ENCODE measurements at places on chromosomes 12 and 14.

- DNase-seq = no peak
These were observed 471.7 kb upstream of the SYT1 start for GRCh38 chr12:78392918-78393317.

- DNase-seq = no peak
These were observed 51.0 kb downstream of the SCFD1 start for GRCh38 chr14:30673071-30673470.

DNA sequence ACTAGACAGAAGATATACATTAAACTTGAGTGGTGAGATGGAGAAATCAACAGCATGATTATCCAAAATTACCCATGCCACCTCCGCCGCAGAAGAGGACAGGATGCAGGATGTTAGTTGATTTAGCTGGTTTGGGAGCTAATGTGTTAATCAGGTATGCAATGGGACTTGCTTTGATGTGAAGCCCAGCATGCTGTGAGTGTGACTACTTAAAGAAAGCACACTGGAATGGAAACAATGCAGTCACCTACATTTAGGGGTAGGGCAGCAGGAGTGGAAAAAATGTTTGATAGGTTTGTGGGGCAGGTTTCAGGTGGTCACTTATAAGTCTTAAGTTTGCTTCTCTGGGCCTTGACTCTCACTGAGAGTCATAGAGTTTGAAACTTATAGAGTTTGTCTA is 170.0 kb upstream of the DAAM1 start:
- DNase-seq = no peak

DNA sequence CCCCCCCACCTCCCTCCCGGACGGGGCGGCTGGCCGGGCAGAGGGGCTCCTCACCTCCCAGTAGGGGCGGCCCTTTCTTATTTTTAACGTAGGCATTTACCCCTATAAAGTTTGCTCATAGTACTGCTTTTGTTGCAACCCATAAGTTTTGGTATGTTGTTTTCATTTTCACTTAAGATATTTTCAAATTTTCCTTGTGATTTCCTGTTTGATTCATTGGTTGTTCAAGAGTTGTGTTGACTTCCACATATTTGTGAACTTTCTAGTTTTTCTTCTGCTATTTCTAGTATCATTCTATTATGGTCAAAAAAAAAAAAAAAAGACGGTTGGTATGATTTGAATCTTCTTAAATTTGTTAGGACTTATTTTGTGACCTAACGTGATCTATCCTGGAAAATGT is 6.5 kb downstream of the NOXRED1 start:
- DNase-seq = no peak

- no peak for DNase-seq
These were observed 1.8 kb downstream of the B3GNT4 start for GRCh38 chr12:122205053-122205925.

DNA sequence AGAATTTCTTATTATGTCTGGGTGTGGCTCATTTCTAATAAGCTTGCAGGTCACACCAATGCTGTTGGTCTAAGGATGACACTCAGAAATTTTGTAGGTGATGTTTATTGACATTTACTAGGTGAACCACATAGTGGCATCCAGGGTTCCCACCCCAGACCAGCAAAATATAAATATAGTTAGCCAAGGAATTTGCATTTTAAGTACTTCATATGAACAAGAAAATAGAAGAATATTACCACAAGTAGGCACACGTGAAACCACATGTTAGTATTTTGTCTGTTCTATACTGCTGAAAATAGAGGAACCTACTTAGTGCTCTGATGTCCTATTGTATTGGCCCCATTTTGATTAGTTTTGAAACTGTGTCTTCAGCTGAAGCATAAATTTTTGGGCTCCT is 71.1 kb downstream of the USP15 start:
- no peak for DNase-seq

DNA sequence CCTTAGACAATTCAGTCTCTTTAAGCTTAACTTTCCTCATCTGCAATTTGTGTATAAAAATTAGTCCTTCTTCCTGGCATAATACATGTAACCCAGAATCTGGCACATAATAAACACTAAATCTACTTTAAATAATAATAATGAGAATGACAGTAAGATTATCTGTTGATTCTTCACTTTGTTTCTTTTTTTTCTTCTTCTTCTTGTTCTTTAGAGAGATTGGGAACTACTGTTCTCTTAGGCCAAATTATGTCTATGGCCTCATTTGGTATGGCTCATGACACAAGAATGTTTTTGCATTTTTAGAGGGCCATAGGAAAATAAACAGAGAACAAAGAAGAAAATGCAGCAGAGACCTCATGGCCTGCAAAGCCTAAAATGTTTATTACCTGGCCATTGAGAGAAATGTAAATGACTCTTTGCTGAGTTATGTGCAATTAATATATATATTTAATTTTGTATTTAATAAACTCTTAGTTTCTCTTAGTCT is 275.8 kb downstream of the SLC6A15 start:
- DNase-seq = no peak

- no peak for DNase-seq
These were observed 87.0 kb downstream of the DAD1 start for GRCh38 chr14:22502007-22502406.

GRCh38 chr12:116420227-116420880 is 138.8 kb upstream of the MAP1LC3B2 start:
- no peak for DNase-seq

GRCh38 chr12:104423809-104424208 is 32.9 kb upstream of the CHST11 start:
- no peak for DNase-seq

DNA sequence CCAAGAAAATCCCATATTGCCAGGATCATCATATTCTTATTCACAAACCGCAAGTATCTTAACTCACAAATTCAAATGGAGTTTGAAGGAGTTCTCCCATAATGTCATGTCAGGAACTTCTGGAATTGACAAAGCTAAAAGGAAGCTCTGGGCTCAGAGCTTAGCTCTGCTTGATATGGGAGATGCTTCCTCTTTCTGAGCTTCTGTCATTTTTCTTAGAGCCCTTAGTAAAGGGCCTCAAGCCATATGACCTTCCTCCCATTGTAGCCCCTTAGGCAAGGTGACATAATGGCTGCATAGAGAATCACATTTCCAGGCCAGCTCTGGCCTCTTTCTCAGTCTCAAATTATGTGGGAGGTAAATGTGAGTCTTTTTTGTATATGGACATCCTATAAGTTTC is 40.9 kb downstream of the SLC4A8 start:
- DNase-seq = no peak

DNA sequence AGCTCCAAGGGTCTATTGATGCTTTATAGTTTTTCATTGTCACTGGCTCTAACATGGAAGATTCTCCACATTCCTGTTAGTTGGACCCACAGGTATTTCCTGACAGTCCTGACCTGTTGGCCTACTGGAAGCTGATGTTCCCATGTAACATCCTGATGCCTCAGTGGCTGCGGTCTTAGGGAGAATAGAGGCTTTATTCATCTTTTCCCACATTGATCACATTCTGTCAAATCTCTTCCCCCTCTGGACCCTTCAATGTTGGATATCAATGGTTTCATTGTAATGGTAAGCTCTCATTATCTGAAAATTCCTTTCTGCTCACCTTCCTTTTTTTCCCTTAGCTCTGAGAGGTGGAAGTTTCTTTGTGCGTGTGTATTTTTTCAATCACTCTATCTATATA is 280.9 kb upstream of the TBX3 start:
- no peak for DNase-seq

- no peak for DNase-seq
These were observed 2.3 kb upstream of the DIO2 start for GRCh38 chr14:80213602-80214001.

GRCh38 chr12:41486718-41487117 is 298.6 kb downstream of the PDZRN4 start:
- DNase-seq = no peak

- DNase-seq = no peak
These were observed 112.5 kb downstream of the ETV6 start for GRCh38 chr12:11761869-11762567.

GRCh38 chr12:67697443-67697842 is 48.9 kb downstream of the DYRK2 start:
- no peak for DNase-seq
